ENCODE measurements at places on chromosomes 12 and 14.

DNA sequence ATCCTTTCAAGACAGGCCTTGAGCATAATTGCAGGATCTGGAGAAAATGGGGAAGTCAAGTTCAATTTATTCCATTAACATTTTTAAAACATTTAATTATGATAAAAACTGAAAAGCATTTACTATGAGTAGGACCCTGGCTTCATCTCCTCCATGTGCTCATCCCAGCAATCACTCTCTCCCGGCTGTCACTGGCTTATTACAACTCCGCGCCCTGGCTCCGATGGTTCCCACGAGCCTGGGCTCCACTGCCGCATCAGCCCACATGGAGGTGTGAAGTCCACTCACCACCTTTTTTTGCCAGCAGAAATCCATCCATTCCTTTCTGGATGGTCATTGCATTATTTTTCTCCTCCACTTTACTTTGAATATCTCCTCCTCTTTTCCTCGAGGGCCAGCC is 194.4 kb downstream of the EMP1 start:
- ATAC-seq, result peak; percentile 77

- no peak for ATAC-seq
Observed at GRCh38 chr12:105569886-105570285, 239.4 kb downstream of the C12orf75 start.

DNA sequence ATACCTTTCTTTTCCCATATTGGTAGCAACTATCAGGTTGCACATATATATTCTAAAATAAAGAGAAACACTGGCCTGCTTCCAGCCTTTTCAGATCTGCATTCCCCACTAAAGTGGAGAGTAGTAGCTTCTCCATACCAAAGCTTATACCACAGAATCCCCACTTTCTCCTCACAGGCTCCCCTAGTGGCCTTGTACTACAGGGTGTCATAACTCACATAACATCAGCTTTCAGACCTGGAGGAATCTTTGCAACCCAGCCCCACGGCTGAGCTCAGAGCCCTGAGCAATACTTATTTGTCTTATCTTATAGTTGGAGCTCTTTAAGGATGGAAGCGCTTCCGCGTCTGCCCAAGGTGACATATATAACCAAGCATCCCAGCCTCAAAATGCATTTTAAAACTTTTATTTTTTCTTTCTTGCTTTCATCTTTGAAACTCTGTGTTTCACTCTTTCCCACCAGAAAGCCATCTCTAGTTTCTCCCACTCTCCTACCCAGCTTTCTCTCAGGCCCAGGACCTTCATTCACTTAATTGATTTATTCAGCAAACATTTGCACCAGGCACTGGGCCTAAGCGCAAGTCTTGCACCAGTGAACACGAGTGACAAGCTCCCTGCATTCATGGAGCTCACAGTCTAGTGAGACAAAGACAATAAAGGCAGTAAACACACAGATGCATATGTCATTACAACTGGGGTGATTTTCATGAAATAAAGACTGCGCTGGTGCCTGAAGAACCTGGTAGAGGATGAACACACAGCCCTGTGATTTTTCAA is 254.7 kb downstream of the IPO8 start:
- peak; percentile 64 for ATAC-seq

DNA sequence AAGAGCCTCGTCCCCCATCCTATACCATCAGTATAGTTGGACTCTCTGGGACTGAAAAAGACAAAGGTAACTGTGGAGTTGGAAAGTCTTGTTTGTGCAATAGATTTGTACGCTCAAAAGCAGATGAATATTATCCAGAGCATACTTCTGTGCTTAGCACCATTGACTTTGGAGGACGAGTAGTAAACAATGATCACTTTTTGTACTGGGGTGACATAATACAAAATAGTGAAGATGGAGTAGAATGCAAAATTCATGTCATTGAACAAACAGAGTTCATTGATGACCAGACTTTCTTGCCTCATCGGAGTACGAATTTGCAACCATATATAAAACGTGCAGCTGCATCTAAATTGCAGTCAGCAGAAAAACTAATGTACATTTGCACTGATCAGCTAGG is 13.6 kb downstream of the ARHGAP5 start:
- no peak for ATAC-seq

GRCh38 chr14:54815515-54815914 is 87.1 kb downstream of the GCH1 start:
- ATAC-seq, result peak; percentile 5

DNA sequence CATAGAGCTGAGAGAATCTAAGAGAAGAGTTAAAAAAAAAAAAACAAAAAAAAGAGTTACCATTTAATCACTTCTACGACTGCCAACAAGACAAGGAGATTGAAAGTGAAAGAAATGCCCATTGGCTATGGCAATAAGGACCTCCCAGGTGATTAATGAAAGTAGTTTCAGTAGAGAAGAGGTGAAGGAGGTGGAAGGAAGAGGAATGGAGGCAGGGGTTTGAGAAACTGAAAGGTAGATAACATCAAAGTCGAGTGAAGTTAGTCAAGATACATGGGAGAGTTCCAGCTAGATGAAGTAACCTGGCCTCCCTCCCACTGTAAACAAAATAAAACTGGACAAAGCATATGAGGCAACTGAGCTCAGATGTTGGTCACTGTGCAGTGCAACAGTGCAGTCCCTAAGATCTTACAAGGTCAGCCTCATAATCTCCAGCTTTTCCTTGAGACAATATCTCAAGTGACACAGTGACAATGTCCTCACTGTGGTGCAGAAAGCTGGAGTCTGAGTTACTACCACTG is 118.0 kb upstream of the CCDC198 start:
- ATAC-seq, result no peak

DNA sequence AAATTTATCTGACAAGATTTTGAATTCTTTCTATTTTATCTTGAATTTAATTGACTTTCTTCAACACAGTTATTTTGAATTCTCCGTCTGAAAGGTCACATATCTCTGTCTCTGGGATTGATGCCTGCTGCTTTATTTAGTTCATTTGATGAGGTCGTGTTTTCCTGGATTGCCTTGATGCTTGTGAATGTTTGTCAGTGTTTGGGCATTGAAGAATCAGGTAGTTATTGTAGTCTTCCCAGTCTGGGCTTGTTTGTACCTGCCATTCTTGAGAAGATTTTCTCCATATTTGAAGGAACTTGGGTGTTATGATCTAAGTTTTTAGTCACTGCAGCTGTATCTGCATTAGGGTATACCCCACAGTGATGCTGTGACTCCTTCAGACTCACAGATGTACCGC is 315.8 kb upstream of the DDHD1 start:
- no peak for ATAC-seq

- no peak for ATAC-seq
Observed at GRCh38 chr12:76055393-76055792, 23.8 kb upstream of the PHLDA1 start.

- ATAC-seq, result no peak
Observed at GRCh38 chr12:52660934-52661499, 9.0 kb upstream of the KRT2 start.

GRCh38 chr12:15547691-15548090 is 225.4 kb downstream of the PTPRO start:
- no peak for ATAC-seq

DNA sequence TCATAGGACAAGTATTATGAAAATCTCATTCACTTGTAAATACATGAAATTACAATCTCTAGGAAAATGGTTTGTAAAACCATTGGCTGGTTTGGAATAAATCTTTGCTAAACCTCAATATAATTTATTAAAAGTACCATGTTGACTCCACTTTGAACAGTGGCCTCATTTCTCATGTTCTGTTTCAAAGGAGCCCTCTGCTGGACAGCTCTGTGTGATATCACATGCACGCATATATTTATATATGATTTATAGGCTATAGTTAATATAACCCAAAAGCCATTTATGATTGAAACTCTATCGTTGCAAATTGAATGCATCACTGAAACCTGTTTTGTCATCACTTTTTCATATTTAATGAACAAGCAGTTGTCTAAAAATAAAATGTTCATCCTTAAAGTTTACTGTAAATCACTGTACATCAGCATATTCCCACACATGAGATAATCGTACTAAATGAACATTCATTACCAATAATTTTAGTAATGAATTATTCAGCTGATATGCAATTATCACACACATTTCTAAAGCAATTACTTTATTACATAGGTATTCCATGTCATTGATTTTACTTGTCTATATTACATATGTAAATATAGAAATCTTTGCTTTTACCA is 493.8 kb downstream of the NPAS3 start:
- ATAC-seq, result peak; percentile 50

- ATAC-seq, result peak; percentile 28
Observed at GRCh38 chr12:6829536-6830220, 1.5 kb downstream of the P3H3 start.
